ENCODE measurements at places on chromosomes 3 and 15. TPM values are rescaled to one million over a fixed set of nuclear protein-coding genes. Genes with fewer than 3 reads are reported as not detected.

Gene FBXL22
- polyA plus RNA-seq = 19.0 TPM

Gene TNNC1
- 3,313 TPM for polyA plus RNA-seq

Gene HRG
- not detected for polyA plus RNA-seq

Gene ADPRH
- polyA plus RNA-seq = 5.6 TPM

GRCh38 chr15:35066094-35066493 is 19.0 kb downstream of the NANOGP8 start:
- DNase-seq = no peak

DNA sequence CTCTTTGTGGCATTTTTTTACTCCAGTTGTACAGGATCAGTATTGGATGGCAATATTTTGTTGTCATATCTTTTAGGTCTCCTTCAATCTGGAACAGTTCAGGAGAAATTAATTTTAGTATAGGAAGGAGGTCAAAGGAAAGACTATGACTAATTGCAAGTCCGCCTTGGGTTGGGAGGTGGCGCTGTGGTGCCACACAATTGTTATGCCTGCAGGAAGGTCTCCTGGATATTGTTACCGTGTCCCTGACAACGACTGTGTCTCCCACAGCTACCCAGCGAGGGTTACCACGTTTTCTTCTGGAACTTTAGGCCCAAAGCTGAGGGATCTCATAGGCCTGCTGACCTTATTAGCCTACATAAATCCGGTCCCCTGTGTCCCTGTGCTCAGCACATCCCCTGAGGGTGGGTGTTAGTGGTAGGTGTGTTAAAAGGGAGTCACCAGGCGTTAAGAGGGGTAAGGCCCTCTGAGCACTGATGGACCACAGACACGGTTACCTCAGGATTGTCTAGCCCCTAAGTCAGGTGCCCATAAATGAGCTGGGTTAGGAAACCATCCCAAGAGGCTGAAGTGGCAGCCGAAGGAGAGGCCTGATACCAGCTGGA is 31.5 kb downstream of the KCNAB1 start:
- peak; percentile 85 for DNase-seq

DNA sequence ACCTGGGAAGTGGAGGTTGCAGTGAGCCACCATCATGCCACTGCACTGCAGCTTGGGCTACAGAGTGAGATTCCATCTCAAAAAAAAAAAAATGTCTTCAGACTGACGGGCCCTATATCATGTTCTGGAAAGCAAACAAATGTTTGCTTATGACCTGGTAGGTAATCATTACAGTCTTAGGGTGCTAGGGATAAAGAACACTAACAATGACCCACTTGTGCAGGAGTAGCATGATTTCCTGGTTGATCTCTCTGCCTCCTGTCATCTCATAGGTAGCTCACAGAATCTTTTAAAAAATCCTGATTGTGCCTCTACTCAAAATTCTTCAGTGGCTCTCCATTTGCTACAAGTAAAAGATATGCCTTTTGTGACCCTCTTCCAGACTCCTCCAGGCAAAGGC is 74.5 kb upstream of the TSPAN3 start:
- no peak for DNase-seq

GRCh38 chr3:151873398-151873797 is at the start of gene SUCNR1:
SUCNR1 (plus strand) TSS chr3:151873643; CDS start chr3:151879893, 6,250 bp downstream.
- no peak for DNase-seq

GRCh38 chr3:124763644-124764358 is 33.5 kb downstream of the UMPS start:
- DNase-seq = no peak

GRCh38 chr3:152402695-152403451 is 134.1 kb downstream of the MBNL1 start:
- no peak for DNase-seq

- no peak for DNase-seq
These were observed 9.4 kb downstream of the MAP6D1 start for GRCh38 chr3:183815951-183816475.

GRCh38 chr15:62868507-62868906 is 174.0 kb upstream of the TPM1 start:
- DNase-seq = no peak

DNA sequence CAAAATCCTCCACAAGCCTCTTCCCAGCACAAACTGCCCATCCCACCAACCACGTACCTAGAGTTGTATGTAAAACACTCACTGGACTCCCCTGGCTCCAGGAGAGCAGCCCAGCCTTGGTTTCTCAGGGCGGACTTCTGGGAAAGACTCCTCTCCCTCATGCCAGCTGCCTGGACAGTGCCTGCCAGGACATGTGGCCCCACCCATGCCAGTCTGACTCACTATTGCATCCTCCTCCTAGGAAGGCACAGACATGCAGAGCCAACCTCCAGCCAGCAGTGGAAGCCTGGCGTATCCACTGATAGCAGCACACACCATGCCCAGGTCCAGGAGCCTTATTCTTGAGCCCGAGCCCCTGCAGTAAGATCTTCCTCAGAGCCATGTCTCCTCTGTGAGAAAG is 8.6 kb downstream of the PKM start:
- DNase-seq = no peak

GRCh38 chr3:80238152-80238551 is 470.4 kb upstream of the ROBO1 start:
- no peak for DNase-seq

DNA sequence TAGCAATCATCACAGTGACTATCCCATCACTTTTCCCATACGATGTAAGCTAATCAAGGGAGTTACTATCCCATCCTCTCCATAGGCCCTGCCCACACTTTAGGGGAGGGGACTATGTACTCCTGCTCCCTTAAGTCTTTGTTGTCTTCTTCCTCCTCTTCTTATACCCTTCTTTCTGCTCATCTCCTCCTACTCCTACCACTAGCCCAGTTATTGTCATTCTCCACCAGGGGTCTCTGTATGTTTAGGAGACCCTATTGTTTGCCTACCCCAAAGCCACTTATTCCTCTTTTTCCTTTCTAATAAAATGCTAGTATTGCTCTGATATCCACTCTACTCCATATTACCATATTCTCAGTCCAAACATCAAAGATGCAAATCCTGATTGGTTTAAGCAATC is 27.8 kb downstream of the STAC start:
- DNase-seq = no peak

GRCh38 chr3:151156618-151157216 is 46.3 kb downstream of the GPR171 start:
- DNase-seq = peak; percentile 73

DNA sequence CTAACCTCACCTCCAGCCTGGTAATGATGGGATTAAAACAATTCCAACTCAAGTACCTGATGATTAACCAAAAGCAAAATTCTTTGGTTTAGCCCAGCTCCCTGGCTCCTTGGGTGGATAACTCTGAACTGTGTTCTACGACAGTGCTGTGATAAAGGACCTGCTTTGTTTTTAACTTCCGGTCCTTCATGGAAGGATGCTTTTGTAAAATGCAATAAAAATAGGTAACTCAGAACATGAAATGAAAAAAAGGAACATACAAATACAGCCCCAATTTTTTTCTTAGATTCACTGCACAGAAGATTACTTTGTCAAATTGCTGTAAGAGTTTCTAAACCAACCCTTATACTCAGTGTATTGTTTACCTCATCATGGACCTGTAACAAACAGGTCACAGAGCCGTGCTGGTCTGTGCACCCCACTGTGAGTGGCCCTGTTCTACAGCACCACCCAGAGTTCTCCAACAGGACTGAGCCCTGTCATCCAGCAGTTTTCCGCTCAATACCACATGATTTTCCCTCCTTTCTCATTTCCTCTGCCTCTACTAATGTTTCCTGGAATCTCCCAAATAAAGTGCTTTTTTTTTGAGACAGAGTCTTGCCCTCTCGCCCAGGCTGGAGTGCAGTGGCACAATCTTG is 4.9 kb upstream of the PCYT1A start:
- no peak for DNase-seq
